Endothelial cell of umbilical vein (primary cell): ENCODE measurements at places on chromosomes 3 and 15.

DNA sequence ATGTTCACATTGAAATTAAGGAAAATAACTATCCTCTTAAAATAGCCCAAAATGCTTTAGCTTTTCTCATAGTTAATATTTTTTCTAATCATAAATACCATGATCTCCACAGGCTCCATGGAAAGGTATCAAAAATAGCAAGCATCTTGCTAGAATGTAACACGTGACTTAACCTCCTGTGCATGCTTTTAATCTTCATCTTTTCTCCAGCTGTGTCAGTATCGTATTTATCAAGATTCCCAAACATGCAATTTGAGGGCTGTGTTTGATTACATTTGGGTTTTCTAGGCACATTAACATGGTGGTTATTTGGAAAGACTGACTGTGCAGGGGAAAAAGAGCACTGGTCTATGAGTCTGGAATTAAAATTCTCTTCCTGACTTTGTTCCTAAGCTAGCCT lies 472.5 kb upstream of the MCTP2 start:
- DNase-seq: no peak

GRCh38 chr3:53821631-53822121 lies 24.5 kb downstream of the CHDH start:
- DNase-seq: no peak

- DNase-seq: no peak
Observed at GRCh38 chr3:6180171-6180570, 680.7 kb upstream of the GRM7 start.

- DNase-seq: no peak
Observed at GRCh38 chr3:71240034-71240433, 343.5 kb downstream of the FOXP1 start.

- DNase-seq: no peak
Observed at GRCh38 chr3:126539558-126540250, 15.7 kb downstream of the CHST13 start.
